ENCODE measurements at places on chromosomes 16 and 17.

DNA sequence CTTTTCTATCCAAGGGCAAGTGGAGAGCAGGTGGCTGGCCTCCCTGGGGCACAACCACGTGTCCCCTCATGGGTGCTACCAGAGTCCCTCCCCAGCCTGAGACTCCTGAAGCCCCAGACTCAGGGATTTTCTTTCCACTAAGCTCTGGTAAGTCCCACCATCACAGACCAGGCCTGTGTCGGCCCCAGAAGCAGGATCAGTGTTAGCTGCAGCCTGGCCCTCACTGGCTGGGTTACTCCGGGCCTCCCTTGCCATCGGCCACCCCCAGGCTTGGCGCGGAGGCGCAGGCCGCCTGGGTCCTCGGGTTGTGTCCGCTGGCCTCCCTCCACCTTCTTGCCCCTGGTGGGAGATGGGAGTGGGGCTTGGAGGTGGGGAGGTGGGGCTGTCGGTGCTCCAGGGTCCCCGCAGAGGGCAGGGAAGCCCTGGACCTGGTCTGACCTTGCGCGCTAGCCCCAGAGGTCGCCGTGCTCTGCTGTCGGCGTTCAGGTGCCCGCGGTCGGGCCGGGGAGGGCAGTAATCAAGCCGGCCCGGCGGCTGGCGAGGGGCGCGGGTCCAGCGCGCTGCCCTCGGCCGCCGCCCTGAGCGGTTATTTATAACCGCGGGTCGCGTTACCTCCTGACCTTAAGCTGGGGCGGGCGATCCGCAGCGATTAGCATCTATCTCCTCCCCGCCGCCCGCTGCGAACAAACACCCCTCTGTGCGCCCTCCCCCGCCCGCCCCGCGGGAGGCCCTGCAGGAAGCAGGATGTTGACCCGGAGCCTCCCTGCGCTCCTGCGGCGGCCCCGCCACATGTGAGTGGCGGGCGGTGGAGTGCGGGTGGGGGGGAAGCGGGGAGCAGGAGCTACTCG, 78.1 kb upstream of the TOB1 start:
- DNase-seq, result peak; percentile 65

DNA sequence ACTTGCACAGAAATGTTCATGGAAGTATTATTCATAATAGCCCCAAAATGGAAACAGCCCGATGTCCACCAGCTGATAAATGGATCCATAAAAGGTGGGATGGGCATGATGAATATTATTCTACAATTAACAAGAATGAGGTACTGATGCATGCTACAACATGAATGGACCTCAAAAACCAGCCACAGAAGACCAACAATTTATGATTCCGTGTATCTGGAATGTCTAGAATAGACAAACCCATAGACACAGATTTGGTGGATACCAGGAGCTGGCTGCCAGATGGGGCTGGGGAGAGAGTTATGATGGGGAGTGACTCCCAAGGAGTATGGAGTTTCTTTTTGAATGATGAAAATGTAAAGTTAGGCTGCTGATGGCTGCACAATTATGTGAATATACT, 10.8 kb upstream of the NAGLU start:
- no peak for DNase-seq

GRCh38 chr17:50211249-50212120, 10.1 kb upstream of the COL1A1 start:
- no peak for DNase-seq

- DNase-seq, result no peak
These were observed 252.0 kb upstream of the KIF2B start for GRCh38 chr17:53570731-53571130.

DNA sequence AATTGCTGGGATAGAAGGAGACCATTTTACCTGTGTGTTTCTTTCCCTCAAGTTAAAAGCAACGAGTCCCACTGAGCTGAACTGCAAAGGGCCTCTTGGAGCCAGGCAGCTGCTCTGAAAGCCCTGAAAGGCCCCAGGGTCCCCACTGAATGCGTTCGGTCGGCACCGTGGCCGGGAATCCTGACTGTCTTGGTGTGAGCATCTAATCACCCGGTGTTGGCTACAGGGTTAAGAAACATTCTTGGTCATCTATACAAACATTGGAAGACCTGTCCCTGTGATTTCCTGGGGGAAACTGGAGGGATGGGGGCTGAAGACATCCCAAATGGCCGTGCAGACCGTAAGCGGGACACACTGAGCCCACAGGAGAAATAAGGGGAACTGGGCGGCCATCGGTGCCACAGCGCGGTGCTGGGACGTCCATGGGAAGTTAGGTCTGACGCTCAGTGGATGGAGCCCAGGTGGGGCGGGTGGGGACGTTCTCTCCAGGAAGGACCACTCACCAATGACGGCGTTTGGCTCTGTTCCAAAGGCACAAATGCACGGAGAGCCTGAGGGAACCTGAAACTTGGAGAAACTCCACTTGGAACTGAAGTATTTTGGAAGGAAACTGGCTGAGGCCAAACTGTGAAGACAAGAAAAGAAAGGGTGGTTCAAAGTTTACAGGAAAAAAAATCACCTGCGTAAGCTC, 32.1 kb downstream of the WDR45B start:
- DNase-seq, result no peak

- DNase-seq, result no peak
These were observed 475.2 kb upstream of the WSB1 start for GRCh38 chr17:26818736-26819135.

- DNase-seq, result peak; percentile 62
These were observed 781 bp downstream of the RSKR start for GRCh38 chr17:28612936-28613872.

- DNase-seq, result no peak
These were observed 205.9 kb downstream of the HS3ST3A1 start for GRCh38 chr17:13395862-13396261.
